Activated naive CD4-positive, alpha-beta T cell treated with anti-CD3 and anti-CD28 coated beads, Interleukin-2, amount 10 ng/mL, durations not matched to agents 7 days and 5 days (primary cell): ENCODE measurements at places on chromosomes 11 and 22.

- DNase-seq: no peak
These were observed 26.5 kb downstream of the ABTB2 start for GRCh38 chr11:34331329-34331728.

GRCh38 chr22:37830093-37830842 lies 7.1 kb downstream of the GALR3 start:
- DNase-seq: no peak

DNA sequence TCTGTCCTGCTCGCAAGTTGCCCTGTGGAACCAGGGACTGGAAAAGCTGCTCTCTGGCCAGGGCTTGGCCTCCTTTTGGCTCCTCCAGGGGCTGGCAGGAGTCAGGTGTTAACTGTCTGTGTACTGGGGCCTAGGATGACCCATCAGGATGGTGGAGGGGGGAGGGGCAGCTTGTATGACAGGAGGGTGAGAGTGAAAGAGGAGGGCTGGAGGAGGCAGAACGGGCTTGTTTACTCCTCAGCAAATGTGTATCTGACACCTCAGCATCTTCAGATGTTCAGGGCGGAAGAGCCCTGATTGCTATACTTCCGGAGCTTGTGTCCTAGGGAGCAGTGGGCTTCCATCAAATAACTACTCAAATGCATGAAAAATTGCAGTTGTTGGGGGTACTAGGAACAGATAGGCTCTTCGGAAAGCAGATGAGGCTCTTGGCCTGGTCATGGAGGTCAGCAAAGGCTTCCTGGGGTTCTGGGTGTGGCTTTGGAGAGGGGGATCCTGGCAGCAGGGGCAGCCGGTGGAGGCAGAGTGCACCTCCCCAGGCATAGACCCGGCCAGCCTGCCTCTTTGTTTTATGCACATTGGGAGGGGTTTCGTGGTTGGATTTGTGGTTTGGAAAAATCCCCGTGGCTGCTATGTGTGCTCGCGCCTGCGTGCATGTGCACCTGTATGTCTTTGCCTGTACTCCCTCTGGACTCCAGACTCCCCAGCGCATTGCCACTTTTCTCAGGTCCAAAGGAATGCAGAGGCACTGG lies 31.2 kb downstream of the CD82 start:
- DNase-seq: peak; percentile 87

- DNase-seq: no peak
These were observed 9.8 kb upstream of the TAGLN start for GRCh38 chr11:117189191-117189940.

- DNase-seq: no peak
These were observed 429.6 kb downstream of the BRD1 start for GRCh38 chr22:49398115-49398514.

DNA sequence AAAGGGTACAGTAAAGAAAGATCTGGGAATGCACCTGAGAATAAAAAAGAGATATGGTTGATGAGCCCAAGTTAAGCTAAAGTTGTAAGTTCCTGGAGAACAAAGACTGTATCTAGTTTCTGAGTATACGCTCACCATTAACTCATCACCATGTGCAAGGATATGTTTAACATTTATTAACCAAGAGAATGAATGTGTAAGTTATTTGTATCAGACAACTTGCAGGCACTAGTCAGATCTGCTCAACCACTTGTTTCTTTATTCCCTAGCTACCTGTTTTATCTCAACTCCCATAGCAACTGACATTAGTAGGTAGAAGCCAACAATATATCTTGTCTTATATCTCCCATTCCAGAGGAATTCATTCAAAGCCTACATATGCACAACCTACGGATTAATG lies 74.9 kb upstream of the KCNA4 start:
- DNase-seq: no peak

DNA sequence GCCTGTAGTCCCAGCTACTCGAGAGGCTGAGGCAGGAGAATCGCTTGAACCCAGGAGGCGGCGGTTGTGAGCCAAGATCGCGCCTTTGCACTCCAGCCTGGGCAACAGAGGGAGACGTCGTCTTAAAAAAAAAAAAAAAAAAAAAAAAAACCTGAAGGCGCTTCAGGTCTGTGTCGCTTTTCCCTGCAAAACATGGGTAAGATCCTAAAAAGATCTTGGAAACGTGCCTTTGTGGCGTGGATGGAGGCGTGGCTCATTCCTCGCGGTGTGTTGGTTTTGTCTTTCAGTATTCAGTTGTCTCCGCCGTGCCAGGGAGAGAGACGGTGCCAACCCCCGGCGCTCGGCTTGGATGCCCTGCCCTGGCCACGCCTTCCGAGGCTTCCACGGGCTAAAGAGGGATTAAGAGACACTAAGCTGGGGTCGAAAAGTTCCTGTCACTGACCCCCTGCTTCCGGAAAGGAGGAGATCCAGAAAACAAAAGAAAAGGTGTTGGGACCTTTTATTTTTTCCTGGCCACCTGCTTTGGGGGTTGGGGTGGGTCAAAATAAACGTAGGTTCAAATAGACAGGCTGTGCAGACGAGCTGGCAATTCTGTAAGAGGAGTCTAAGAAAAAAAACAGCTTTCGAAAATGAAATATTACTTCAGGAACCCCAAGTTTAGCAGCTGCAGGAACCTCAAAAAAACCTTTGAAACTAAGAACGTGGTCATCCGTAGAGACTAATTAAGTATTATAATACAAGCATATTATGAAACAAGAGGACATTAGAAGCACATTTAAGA lies 1.1 kb upstream of the SLC35F2 start:
- DNase-seq: peak; percentile 51

DNA sequence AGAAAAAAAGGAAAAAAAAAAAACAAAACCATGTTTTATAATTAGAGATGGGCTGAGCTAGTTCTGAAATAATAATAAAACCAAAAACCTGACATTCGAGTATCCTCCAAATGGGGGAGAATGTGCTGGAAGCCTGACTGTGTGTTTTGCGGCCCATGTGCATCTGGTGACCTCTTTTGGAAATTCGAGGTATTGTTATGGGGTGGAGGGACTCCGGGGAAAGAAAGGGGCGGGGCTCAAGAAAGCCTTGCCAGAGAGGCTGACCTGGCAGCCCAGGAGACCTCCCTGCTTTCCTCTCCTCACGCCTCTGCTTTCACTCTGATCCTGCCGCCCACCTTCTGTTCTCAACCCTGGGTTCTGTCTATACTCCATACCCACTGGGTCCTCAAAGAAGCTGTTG lies 72.9 kb downstream of the CTTN start:
- peak; percentile 37 for DNase-seq

DNA sequence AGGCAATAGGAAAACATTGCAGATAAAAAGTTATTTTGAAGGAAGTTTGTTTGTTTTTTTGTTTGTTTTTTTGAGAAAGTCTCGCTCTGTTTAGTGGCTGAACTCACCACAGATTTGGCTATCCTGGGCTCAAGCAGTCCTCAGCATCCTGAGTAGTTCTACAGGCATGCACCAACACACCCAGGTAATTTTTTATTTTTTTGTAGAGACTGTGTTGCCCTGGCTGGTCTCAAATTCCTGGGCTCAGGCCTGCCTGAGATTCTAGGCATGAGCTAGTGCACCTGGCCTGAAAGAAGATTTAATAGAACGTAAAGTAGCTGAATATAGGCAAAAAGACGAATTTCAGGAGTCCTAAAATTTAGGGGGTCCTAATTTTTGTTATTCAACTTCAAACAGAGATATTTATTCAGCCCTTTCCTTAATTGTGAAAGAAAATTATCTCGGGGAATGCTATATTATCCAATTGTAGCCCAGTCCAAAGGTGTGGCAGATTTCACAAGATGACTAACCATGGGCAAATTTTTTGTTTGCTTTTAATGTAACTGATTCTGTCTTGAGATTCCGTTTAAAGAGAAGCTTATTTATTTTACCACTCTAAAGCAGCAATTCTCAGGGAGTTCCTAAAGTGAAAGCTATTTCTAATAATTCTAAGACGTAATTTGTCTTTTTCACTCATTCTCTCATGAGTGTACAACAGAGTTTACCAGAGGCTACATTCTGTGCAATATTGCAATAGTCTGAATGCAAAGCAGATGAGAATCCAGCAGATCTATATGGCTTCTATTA lies 940 bp downstream of the IL18 start:
- DNase-seq: no peak

DNA sequence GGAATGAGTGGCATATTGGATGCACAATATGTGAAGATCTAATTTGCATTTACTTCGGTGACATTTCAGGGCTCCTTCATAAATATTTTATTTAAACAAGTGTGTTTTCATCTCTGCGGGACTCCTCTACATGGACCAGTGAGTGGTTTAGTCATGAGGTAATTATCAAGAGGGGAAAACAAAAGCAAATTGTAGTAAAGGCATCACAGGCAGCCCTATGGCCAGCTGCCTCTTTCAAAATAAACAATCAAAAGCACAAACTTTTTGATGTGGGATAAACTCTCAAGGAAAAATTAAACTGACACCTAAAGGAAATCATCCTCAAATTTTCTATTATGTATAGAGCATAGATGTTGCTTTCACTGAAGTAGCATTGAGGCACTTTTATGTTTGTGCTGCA lies 6.0 kb downstream of the SYT9 start:
- no peak for DNase-seq

- DNase-seq: no peak
These were observed 368.6 kb downstream of the OPCML start for GRCh38 chr11:133163463-133164419.

GRCh38 chr22:25488244-25489020 lies 76.0 kb upstream of the GRK3 start:
- no peak for DNase-seq

GRCh38 chr11:75442161-75442885 lies 9.3 kb upstream of the KLHL35 start:
- no peak for DNase-seq

DNA sequence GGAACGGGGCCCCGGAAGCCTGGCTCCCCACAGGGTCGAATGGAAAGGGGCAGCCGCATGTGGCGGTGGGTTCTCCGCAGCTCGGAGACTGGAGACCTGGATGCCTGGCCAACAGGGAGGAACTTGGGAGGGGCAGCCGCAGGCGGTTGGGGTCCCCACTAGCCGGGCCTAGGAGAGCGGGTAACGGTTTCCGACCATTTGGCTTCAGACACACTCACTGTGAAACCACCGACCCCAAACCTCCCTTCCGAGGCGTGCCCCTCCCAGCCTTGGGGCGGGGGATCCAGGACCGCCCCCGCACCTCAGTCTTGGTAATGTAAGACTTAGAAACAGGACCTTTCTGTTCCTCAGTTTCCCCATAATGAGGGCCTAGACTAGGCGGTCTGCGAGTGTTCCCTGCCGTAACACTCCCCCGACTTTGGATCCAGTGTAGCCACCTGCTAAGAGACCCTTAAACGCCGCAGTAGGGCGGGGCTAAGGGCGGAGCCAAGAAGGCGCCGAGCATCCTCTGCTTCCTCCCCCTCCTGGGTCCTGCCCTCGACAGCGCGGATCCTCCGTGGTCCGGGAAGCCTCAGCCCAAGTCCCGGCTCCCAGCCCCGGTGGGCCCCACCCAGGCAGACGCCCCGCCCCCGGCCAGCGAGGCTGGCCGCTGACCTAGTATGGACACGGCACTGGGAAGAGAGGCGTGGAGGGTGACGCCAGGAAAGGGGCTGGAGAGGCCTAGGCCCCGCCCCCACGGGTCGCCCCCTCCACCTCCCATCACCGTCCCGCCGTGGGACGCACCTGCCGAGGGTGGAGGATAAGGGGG lies 1.8 kb upstream of the RASGRP2 start:
- DNase-seq: peak; percentile 88

DNA sequence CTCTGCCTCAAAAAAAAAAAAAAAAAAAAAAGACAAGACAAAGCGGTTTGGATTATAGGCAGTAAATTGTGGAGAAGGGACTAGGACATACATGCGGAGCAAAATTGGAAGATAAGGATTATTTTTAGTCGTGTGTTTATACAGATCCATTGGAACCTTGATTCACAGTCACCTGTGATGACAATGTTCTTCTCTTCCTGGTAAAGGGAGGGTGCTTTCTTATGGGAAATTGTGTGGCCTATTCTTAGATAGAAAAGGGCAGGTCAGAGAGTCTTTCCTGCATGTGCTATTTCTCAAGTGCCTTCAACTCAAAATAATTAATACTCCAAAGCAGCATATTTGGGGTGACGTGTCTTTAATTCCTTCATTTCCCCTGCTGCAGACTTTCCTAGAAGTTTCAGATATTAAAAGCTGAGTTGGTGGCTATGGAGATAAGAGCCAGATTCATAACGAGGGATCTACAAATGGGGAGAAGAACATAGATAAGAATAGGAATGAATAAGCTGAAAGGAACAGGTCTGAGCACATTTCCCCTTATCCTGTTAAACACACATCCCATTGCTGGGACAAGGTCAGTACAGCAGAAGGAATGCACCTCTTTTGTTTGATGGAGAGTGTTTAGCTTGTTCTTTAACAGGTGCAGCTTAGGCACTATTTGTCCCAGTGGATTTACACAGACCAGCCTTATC lies 22.5 kb downstream of the GSTT2B start:
- no peak for DNase-seq

- DNase-seq: no peak
These were observed 104.8 kb upstream of the MTMR2 start for GRCh38 chr11:96028746-96029145.

- DNase-seq: no peak
These were observed 54.9 kb downstream of the MTNR1B start for GRCh38 chr11:93024369-93024768.

DNA sequence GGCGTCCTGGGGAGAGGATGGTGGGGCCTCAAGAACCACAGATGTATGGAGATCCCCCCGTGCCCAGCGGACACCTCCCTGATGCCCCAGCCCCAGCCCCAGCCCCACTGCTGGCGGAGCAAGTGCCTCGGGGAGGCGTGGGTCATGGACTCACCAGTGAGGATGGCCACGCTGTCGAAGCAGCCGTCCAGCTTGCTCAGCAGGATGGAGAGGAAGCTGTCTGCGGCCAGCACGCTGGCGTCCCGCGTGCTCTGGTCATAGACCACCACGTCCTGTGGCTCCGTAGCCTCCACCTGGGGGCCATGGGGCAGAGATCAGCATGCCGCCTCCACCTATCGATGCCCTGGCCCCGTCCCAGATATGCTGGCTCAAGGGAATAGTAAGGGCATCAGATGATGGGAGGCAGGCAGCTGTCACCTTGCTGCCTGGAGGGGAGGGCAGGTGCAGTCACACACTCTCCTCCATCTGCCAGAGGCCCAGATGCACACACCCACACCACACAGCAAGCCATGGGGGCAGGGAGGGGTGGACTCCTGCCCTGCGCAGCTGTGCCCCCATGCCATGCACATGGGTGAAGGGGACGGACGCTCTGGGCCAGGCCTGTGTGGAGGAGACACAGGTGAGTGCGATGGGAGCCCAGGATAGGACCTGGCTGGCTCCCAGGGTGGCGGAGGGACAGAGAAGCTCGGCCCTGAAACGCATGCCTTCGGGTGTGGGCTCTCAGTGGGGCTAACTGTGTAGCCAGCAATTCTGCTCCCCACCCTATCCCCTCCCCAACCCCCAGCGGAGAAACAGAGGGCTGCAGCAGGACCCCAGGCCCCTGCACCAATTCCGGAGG lies 8.2 kb downstream of the DUSP8 start:
- DNase-seq: no peak

DNA sequence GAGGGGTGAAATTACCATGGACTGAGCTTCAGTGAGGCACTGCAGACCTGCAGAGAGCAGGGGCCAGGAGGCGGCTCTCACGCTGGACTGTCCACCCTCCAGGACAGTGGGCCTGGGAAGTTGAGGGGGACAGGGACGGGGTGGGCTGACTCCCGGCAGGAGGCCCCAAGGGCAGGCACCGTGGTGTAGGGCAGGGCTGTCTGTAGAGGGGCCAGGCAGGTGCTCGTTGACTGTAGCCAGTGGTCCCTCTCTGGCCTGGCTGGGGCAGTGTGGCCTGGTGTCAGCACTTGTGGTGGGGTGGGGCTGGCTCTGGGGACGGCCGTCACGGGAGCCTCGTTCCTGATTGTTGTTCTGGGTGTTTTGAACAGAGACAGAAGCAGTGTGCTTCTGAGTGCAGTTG lies 46.4 kb downstream of the MUC6 start:
- DNase-seq: no peak

- no peak for DNase-seq
These were observed 34.3 kb upstream of the ADORA2A start for GRCh38 chr22:24393012-24393559.

GRCh38 chr11:110243791-110244190 lies 52.6 kb downstream of the RDX start:
- no peak for DNase-seq
